Smooth muscle cell of the brain vasculature (primary cell): ENCODE measurements at places on chromosomes 3 and 15.

- no peak for DNase-seq
Observed at GRCh38 chr15:48678851-48679250, 33.3 kb upstream of the FBN1 start.

GRCh38 chr15:64690008-64690407 is 85.4 kb downstream of the RBPMS2 start:
- DNase-seq: no peak

DNA sequence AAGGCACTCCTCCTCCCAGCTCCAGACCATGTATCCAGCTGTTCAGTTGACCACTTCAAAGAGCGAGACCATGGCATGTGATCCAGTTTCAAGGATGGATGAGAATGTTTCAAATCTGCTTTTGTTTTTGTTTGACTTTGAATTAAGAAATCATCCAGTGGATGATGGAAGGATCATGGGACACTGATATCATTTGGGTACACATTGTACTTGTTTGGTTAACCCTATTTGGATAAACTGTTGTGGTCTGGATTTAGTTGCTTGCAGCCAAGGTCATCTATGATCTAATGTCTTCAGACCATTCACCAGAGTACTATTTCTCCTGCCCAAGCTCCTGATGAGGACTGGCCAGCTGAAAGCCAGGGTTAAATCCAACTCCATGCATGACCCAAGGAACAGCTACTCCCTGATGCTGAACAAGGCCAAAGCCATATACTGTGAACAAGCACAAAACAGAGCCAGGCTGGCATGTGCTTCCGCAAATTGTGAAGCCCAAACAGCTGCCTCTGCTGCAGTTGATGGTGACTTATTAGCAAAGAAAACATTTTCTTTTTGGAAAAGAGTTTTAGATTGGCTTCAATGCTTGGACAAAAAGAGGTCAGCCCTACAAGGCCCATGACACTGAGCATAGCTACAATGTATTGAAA is 5.2 kb upstream of the ADAMTS17 start:
- DNase-seq: no peak

- no peak for DNase-seq
Observed at GRCh38 chr3:116111765-116112164, 333.5 kb downstream of the LSAMP start.

DNA sequence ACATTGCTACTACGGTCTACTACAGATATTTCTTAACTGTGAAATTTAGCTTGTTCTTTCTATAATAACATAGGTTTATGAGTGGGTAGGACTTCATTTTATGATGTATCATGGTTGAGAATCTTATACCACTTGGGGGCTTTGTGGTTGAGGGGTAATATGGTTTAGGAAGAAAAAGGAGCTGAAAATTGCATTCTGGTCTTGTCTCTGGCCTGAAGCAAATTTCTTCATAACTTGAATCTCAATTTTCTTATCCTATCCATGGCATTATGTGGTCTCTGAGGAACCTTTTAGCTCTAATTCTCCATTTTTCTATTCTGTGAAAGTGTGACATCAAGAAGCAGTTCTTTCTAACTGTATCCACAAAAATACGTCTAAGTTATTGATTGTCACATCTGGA is 341.0 kb downstream of the SOX2 start:
- DNase-seq: no peak

DNA sequence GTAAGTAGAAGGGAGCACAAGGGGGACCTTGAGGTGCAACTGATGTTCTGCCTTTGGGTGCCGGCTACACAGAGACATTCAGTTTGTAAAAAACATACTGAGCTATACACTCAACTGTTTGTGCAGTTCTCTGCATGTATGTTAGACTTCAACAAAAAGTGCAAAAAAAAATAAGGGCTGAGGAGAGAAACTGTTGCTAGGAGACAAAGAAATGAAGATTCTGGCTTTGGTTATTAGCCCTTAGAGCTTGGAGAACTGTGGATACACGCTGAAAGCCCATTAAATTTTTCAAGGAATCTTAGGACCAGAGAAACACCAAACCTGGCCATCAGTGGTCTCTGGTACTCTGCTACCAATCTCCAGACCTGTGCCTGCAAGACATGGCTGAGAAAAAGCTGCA is 207.6 kb upstream of the NSMCE3 start:
- no peak for DNase-seq

DNA sequence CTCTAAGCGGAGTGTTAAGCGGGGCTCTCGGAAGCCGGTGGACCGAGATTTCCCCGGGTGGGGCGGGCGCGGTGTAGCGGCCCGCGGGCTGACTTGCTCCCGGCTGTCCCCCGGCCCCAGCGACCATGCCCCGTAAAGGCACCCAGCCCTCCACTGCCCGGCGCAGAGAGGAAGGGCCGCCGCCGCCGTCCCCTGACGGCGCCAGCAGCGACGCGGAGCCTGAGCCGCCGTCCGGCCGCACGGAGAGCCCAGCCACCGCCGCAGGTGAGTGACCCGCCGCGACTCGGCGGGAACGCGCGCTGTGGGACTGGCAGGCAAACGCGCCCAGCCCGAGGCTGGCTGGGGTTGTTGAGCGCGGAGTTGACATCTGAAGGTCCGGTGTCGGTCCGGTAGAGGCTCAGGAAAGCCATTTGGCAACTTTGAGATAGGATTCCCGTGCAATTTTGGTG is 1.3 kb downstream of the SMC4 start:
- no peak for DNase-seq

DNA sequence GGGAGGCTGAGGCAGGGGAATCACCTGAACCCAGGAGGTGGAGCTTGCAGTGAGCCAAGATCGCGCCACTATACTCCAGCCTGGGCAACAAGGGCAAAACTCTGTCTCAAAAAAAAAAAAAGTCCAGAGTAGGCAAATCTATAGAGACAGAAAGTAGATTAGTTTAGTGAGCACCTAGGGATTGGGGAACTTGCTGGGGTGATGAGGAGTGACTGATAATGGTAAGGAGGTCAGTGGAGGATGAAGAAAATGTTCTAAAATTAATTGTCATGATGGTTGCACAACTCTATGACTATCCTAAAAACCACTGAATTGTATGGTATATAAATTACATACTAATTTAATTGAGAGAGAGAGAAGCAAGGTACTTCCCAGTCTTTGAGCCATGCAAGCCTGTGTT is 27.8 kb upstream of the LYZL4 start:
- no peak for DNase-seq

DNA sequence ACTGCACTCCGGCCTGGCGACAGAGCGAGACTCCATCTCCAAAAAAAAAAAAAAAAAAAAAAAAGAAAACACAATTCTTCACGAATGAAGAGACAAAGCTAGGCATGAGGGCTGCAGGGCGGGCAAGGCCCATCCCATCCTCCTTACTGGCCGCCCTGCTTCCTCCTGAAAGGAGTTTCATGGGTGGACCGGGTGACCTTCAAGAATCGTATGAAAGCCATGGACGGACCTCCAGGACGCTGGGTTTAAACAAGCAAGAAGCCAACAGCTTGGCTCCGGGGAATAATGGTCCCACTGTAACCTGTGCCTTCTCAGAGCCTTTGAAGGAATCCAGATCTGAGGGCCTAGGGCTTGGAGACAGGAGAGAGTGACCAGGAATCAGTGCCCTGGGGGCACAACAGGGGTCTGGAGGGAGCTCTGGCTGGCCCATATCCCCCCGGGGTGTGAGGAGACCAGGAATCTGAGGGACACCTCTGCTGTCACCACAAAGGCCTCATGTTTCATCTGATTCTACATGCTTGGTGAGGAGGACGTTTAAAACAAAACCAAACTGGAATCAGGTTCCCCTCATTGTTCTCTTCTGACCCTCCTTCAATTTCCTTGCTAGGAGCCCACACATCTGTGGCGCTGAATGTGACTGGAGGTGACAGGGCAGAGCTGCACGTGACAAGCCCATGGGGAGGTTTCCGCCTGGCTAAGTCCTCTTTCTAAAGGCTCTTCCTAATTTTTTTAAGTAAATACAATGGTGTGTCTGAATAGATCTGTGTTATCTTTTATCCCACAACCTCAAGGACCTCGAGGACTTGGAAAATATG is 46.1 kb downstream of the WHAMM start:
- no peak for DNase-seq

DNA sequence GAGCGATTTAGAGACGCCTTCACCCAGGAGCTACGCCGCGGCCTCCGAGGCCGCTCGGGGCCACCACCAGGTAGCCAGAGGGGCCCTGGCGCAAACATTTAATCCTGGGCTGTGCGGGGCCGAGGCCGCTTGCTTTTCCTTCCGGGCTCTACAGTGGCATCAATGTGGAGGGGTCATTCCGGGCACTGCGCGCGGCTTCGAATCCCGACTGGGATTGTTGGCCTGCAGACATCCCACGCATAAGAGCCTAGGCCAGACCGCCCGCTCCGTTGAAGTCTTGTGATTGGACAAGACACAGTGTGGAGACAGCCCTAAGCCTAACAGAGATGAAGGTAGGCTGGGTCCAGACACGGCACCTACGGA is 568 bp upstream of the NCBP2 start:
- peak; percentile 2 for DNase-seq

DNA sequence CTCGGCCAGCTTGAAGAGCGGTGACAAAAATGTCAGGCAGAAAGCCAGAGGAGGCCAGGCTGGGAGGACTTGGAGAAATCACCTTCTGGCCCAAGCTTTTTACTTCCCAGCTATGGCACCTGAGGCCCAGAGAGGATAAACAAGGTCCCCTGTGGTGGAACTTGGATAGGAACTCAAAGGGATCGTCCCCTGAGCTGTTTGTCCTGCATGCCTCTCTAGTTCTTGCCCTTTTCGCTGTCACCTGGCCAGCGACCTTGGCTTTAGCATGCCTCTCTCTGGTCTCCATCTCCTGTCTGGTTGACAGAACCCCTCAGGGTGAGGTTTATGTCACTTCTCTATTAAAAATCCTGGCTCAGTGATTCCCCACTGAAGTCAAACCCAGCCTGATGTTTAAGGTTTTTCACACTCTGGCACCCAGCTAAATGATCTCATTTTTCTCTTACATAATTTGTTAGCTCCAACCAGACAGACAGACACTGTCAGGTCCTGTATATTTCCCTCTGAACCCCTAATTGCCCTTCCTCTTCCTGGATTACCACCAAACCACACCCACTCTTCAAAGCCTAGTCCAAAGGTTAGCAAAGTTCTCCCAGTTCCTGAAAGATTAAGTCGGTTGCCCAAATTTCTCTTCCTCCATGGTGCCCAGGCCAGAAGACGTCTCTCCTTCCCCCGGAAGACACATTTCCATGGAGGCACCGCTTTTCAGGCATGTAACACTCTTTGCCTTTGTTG is 169.1 kb downstream of the FAM43A start:
- no peak for DNase-seq

DNA sequence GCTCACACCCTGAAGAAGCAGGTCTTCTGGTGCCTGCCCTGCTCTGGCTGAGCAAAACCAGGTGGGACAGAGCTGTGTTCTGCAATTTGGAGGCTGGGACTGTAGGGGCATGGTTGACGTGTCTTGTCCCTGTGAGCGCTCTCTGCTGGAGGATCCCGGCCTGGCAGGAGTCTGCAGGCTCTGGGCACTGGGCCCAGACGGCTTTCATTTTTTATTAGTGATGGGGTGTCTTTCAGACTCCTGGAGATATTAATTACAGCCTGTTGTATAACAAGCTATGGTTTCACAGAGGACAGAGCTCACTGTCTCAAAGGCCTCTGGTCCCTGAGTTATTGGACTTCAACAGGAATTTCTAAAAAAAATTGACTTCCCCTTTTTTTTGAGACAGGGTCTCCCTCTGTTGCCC is 29.5 kb upstream of the ZNF710 start:
- peak; percentile 10 for DNase-seq
